ENCODE measurements at places on chromosomes 11 and 22.

DNA sequence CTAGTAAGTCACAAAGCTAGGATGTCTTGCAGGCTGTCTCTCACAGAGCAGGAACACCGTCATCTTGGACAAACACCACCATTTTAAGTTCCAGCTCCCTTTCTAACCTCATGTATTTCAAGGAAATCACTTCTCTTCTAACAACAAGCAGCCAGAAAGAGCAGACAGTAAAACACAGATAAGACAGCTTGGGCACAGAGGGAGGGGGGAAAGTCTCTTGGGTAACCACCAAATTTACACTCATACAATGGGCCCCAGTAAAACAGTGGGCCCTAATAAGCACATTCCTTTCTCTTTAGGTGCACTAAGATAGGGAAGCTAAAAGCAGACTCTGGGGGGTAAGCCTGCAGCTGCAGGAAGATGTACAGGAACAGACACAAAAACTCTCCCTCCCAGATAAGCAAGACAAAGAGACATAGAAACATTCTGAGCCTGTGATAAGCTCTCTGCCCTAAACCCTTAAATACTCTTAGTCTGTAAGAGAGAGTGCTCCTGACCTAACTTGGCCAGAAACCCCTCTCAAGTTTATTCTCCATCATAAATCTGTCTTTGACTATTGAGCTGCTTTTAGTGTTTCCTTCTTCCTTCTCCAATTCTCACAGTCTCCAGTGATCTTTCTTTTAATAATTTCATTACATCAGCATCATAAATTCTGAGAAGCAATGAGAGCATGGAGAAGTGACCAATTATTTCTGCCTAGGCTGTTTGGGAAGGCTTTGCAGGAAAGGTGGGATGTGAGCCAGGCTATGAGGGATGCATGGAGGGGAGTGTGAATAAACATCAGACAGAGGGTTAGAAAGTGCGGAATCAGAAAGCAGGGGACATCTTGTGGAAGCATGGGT, 7.4 kb downstream of the OR10D3 start:
- DNase-seq = no peak

GRCh38 chr11:7977232-7977917, 9.8 kb upstream of the EIF3F start:
- peak; percentile 88 for DNase-seq

DNA sequence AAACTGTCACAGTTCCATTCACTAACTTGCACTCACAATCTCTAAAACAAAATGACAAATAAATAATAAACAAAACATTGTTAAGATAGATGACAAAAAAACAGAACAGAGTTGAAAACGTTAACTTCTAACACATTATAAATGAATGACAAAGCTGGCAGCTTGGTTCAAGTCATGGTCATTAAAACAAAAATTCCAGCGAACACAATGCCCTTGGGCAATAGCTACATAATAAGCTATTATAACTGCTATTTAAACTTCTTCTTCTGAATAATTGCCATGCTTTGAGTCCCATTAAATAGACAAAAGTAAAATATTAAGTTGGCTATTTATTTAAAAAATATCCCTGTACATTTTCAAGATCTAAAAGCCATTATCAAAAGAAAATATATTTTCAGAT, 54.7 kb downstream of the PICALM start:
- DNase-seq = no peak

GRCh38 chr22:47072642-47072967, 310.2 kb downstream of the TBC1D22A start:
- no peak for DNase-seq

DNA sequence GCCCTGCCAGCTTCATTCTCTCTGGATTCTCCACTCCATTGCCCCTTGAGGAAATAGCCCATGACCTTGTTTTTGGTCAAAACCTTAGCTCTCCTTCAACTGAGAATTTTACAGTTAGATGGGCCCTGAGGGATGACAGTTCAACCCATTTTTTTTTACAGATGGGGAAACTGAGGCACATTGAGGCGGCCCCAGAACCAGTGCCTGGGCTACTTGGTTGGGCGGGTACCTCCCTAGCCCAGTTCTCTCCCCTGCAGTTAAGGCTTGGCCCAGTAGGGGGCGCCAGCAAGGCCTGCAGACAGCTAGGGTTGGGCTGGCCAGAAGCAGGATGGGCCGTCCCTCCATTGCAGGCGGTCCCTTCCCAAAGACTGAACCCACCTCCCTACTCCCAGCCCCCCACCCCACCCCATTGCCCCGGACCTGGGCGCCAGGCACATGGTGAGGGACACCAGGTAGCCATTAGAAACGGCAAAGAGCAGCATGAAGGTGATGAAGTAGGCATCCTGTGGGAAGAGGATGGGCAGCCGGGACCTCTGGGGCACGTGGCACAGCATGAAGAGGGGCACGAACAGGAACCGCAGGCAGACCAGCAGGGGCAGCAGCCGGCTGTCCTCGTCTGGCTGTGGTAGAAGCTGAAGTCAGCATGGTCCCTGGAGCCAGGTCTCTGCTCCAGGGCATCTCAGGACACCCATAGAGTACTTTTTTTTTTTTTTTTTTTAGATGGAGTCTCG, 7.6 kb downstream of the SLC29A2 start:
- no peak for DNase-seq

GRCh38 chr11:813456-814096, 3.8 kb downstream of the RPLP2 start:
- no peak for DNase-seq

- DNase-seq = no peak
These were observed 41.2 kb upstream of the POLD3 start for GRCh38 chr11:74550991-74551753.

DNA sequence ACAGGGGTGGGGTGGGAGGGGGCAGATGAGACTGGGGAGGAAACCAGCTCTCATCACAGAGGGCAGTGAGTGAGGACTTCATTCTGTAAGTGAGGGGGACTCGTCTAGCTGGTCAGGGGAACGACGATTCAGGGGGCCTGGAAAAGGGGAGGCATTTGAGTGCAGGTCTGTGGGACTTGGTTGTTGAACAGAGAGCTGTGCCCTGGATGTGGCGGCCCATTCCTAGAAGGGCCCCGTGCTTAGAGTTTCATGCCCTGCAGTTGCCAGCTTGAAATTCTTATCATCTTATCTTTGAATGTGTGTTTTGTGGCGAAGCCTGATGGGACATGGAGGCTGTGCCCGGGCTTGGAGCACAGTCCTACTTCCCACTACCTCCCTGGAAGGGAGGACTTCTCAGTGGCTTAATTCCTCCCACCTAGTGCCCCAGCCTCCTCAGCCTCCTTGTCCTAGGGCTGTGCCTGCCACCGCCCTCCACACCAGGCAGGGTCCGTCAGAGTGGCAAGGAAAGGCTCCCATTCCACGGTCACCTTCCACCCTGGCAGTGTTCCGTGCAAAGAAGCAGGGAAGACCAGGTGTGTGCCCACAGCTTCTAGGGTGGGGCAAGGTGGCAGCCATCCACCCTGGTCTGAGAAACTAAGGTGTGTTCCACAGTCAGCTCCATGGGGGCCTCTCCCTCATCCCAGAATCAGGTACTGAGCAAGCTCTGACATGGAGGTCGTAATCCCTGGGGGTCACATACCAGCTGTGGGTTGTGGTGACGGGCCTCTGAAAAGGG, 59.7 kb upstream of the LMO1 start:
- no peak for DNase-seq

GRCh38 chr11:91497847-91498246, 726.8 kb upstream of the FAT3 start:
- no peak for DNase-seq

- DNase-seq = no peak
These were observed 1.4 kb downstream of the LRRC74B start for GRCh38 chr22:21047035-21047661.

- no peak for DNase-seq
These were observed 60.7 kb downstream of the RAB38 start for GRCh38 chr11:88114486-88115045.

DNA sequence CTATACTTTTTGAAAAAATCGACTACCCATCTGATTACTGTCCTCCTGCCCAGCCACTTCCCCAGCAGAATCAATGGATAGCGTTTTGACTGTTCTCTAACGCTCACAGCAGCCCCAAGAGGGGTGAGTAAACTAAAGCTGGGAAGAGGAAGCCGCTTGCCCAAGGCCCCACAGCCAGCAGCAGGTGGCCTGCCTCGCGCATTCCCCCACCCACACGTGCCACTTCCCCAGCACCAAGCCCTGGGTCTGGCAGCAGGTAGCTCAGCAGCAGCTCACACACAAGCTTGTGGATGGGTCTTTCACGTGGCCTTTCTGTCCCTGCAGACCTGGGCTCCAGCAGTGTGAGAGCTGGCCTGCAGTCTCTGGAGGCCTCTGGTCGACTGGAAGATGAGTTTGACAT, 34.3 kb downstream of the TOM1 start:
- DNase-seq = no peak

DNA sequence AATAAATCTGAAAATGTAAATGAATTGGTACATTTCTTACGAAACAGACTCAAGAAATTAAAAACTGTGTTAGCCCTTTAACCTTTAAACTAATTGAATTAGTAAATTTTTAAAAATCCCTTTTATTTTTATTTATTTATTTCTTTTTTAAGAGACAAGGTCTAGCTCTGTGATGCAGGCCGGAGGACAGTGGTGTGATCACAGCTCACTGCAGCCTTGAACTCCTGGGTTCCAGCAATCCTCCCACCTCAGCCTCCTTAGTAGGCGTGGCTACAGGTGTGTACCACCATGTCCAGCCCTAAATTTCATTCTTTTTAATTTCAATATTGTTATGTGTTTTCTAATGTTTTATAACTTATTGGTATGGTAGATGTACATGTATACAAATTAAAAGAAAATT, 72.6 kb downstream of the MYEOV start:
- DNase-seq = no peak

DNA sequence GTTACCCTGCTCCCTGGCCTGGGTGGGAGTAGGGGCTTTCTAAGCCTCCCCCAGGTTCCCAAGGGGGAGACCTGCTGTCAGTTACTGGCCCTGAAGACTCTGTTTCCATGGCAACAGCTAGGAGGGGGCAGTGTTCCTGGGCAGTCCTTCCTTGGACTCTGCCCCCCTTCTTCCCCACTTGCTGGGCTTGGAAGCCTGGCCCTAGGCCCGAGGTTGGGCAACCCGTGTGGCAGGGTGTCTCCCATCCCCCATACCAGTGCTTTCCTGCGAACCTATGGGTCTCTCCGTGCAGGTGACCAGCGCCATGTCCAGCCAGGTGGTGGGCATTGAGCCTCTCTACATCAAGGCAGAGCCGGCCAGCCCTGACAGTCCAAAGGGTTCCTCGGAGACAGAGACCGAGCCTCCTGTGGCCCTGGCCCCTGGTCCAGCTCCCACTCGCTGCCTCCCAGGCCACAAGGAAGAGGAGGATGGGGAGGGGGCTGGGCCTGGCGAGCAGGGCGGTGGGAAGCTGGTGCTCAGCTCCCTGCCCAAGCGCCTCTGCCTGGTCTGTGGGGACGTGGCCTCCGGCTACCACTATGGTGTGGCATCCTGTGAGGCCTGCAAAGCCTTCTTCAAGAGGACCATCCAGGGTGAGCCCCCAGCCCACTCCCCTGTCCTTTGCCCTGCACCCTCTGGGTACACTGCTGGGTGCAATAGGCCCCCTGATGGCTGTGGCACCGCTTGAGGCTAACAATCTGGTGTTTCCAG, 1.7 kb downstream of the ESRRA start:
- DNase-seq = no peak
